Left ventricle myocardium inferior (tissue), 1 donor: ENCODE measurements at places on chromosomes 6 and 20. TPM values are rescaled to one million over a fixed set of nuclear protein-coding genes. Genes with fewer than 3 reads are reported as not detected.

The UBD gene
- total RNA-seq = not detected

The MAPK13 gene
- 0.33 TPM for total RNA-seq

GRCh38 chr20:11267131-11267761, 593.4 kb upstream of the JAG1 start:
- no peaks in the 10 kb centered on the region for H3K36me3 ChIP-seq
- H3K27ac ChIP-seq = peak overlapping the region; percentile 69
- H3K4me1 ChIP-seq = peaks cover 20% of the 10 kb centered on the region
- H3K4me3 ChIP-seq = no peak overlapping the region

The ELOVL4 gene
- total RNA-seq = 0.19 TPM

DNA sequence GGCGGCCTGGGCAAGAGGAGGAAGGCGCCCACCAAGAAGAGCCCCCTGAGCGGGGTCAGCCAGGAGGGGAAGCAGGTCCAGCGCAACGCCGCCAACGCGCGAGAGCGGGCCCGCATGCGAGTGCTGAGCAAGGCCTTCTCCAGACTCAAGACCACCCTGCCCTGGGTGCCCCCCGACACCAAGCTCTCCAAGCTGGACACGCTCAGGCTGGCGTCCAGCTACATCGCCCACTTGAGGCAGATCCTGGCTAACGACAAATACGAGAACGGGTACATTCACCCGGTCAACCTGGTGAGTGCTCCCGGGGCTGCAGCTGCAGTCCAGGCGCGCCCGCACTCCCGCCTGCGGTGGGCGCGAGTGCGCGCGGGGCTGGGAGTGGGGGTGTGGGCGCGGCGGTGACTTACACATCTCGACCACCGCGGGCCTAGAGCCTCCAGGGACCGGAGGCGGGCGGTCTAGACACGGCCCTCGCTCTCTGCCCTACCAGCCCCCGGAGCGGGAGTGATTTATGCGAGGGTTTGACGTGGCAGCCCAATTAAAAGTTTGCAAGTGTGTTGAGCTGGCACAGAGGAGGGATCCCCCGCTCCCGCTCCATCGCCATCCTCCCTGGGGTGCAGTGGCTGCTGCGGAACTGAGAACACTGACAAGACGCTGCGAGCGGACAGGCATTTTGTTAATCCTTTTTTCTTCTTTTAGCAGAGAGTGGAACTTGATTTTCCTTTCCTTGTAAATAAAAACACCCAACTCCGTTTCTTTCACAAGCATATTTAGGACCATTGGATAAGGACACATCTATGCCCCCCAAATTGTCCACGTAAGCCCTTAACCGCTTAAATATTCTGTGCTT, 867 bp downstream of the TCF21 start:
- peak overlapping the region; percentile 85 for H3K27ac ChIP-seq
- H3K4me1 ChIP-seq = peaks cover 35% of the 10 kb centered on the region
- peaks cover 99% of the 10 kb centered on the region for H3K27me3 ChIP-seq
- peak; percentile 36 for DNase-seq
- no peaks in the 10 kb centered on the region for H3K36me3 ChIP-seq

DNA sequence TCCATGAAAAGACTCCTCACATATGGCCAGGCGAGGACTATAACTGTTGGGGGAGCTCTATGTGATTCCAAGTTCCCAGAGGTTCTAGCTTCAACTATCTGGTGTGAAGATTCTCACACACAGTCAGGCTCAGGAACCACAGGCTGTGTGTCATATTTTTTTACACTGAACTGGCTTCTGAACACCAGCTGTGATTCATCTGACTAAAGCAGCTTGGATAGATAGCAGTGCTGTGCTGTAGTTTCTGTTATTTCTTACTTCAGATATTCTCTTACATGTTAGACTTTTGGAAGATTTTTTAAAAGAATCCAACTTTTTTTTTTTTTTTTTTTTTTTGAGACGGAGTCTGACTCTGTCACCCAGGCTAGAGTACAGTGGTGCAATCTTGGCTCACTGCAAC, 140.7 kb upstream of the MCHR2 start:
- H3K27ac ChIP-seq = no peak overlapping the region
- H3K36me3 ChIP-seq = no peaks in the 10 kb centered on the region
- DNase-seq = no peak

- no peaks in the 10 kb centered on the region for H3K36me3 ChIP-seq
- no peak overlapping the region for H3K27ac ChIP-seq
- H3K4me1 ChIP-seq = peaks cover 74% of the 10 kb centered on the region
Measured at GRCh38 chr20:49700411-49701185, 13.1 kb downstream of the B4GALT5 start.

DNA sequence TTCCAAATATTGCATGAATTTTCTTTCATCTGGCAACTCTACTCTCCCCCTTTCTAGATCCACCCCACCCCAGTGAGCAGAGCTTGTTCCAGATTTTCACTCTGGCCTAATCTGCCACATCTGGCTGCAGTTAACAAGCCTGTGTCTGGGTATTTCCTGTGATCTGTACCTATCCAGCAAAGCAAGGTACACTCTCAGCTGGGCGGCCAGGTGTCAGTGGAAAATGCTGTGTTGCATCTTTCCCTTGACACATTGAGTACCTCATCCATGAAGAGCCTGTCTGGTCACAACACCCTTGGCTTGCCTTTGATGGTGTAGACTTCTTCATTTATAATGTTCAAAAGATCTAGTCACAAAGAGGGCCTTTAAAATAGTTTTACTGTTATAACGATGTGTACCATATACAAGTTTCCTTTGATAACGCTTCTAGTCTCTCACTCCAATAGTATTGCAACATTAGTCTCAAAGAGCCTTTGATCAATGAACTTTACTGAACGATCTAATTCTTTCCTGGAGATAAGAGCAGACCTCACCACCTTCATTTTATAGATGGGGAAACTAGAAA, 6.0 kb upstream of the RNF182 start:
- no peaks in the 10 kb centered on the region for H3K36me3 ChIP-seq
- H3K27ac ChIP-seq = no peak overlapping the region
- peaks cover 73% of the 10 kb centered on the region for H3K27me3 ChIP-seq
- no peaks in the 10 kb centered on the region for H3K4me1 ChIP-seq
- DNase-seq = no peak

The SLC17A1 gene
- total RNA-seq = not detected

The ENPP1 gene
- 2.9 TPM for total RNA-seq

The CNR1 gene
- total RNA-seq = 0.66 TPM

DNA sequence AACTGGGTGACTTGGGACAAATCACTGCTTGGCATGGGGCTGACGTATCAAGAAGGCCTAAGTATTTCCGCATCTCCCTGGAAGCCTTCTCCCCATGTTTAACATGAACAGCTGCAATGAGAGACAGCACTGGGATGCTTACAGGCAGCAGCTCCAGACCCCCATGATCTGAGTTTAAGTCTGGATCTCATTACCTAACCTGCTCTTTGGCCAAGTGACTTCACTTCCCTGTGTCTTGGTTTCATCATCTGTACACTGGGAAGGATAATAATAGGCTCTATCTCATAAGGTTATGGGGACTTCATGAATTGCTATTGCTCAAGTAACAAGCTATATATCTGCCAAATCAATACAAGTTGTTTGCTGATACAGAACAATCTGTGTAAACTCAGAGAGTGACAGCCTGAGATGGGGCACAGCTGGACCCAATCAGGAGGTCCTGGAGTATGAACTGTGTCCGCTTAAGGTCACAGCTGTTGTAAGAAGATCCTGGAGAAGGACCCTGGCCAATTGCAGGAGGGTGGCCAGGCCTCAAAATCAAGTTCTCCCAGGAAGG, 56.0 kb downstream of the TGM2 start:
- no peaks in the 10 kb centered on the region for H3K27me3 ChIP-seq
- peaks cover 50% of the 10 kb centered on the region for H3K4me1 ChIP-seq
- no peaks in the 10 kb centered on the region for H3K36me3 ChIP-seq

GRCh38 chr20:2616634-2617033, 35.8 kb upstream of the NOP56 start:
- H3K27ac ChIP-seq = no peak overlapping the region
- H3K36me3 ChIP-seq = no peaks in the 10 kb centered on the region
- no peak for DNase-seq
- no peak overlapping the region for H3K4me3 ChIP-seq
- peaks cover 58% of the 10 kb centered on the region for H3K27me3 ChIP-seq
- H3K4me1 ChIP-seq = no peaks in the 10 kb centered on the region

- H3K4me1 ChIP-seq = no peaks in the 10 kb centered on the region
- H3K4me3 ChIP-seq = no peak overlapping the region
- H3K36me3 ChIP-seq = no peaks in the 10 kb centered on the region
Measured at GRCh38 chr6:168212362-168212761, 107.2 kb downstream of the DACT2 start.

DNA sequence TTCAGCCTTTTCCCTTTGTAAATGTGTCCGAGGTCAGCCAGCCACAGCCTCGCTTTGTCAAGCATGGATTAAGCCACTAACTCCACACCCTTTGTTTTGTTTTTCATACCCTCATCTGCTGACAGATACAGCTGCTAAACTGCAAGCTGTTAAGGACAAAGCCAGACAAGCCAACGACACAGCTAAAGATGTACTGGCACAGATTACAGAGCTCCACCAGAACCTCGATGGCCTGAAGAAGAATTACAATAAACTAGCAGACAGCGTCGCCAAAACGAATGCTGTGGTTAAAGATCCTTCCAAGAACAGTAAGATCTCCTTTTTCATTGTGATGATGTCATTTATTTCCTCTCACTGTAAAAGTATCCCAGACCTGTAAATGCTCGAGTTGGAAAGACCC, 269.3 kb downstream of the ARHGAP18 start:
- peak overlapping the region; percentile 63 for H3K27ac ChIP-seq
- no peak for DNase-seq
- H3K27me3 ChIP-seq = no peaks in the 10 kb centered on the region
- peaks cover 44% of the 10 kb centered on the region for H3K4me1 ChIP-seq

- no peaks in the 10 kb centered on the region for H3K36me3 ChIP-seq
- H3K4me3 ChIP-seq = no peak overlapping the region
- H3K27ac ChIP-seq = no peak overlapping the region
- H3K4me1 ChIP-seq = peaks cover 6% of the 10 kb centered on the region
Measured at GRCh38 chr20:8082989-8083388, 49.1 kb upstream of the PLCB1 start.

- no peak for DNase-seq
- H3K27ac ChIP-seq = peak overlapping the region; percentile 84
- peaks cover 25% of the 10 kb centered on the region for H3K27me3 ChIP-seq
- no peaks in the 10 kb centered on the region for H3K36me3 ChIP-seq
Measured at GRCh38 chr6:43467752-43468151, 9.6 kb upstream of the TJAP1 start.

The STAU1 gene
- 63.4 TPM for total RNA-seq

- DNase-seq = no peak
- no peaks in the 10 kb centered on the region for H3K27me3 ChIP-seq
Measured at GRCh38 chr6:78611102-78611620, 256.2 kb upstream of the IRAK1BP1 start.

The MYT1 gene
- 0.11 TPM for total RNA-seq

- H3K36me3 ChIP-seq = no peaks in the 10 kb centered on the region
- no peak overlapping the region for H3K27ac ChIP-seq
- peaks cover 2% of the 10 kb centered on the region for H3K4me1 ChIP-seq
- no peak overlapping the region for H3K4me3 ChIP-seq
- DNase-seq = no peak
- peaks cover 90% of the 10 kb centered on the region for H3K27me3 ChIP-seq
Measured at GRCh38 chr6:1364791-1365190, 24.6 kb upstream of the FOXF2 start.

DNA sequence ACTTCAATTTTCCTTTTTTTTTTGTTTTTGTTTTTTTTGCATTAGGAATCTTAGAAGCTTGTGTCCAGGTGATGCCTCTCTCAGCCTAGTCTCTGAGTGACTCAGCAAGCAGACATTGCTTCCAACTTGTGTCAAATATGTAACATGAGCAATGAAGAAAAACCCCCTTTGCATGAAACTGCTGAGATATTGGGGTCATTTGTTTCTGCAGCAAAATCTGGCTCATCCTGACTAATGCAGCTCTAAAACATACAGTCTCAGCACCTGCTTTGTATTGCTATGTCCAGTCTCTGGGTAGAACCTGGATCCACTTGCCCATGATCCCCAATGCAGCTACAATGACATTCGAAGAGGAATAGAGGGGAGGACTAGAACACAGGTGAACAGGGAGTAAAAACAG, 55.7 kb upstream of the LRFN2 start:
- DNase-seq = no peak
- H3K27ac ChIP-seq = no peak overlapping the region
- H3K4me3 ChIP-seq = no peak overlapping the region
- H3K27me3 ChIP-seq = peaks cover 95% of the 10 kb centered on the region
- H3K36me3 ChIP-seq = no peaks in the 10 kb centered on the region

DNA sequence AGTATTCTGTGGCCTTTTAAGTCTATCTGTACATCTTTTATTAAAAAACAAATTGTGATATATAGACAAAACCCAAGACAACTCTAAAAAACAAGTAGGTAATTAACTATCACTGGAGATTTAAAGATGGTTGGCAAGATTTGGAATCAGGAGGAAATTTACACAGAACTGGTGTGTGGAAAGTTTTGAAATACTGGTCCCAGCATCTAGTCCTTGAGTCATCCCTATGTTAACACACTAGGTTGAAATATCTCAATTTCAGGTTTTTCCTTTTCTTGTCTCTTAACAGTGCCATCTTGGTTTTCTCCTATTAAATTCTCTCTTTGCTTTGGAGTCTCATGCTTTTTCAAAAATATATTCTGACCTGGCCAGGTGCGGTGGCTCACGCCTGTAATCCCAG, 27.5 kb downstream of the SASH1 start:
- H3K27me3 ChIP-seq = no peaks in the 10 kb centered on the region
- H3K27ac ChIP-seq = peak overlapping the region; percentile 92
- H3K36me3 ChIP-seq = no peaks in the 10 kb centered on the region
- DNase-seq = no peak
- H3K4me1 ChIP-seq = peaks cover 90% of the 10 kb centered on the region

DNA sequence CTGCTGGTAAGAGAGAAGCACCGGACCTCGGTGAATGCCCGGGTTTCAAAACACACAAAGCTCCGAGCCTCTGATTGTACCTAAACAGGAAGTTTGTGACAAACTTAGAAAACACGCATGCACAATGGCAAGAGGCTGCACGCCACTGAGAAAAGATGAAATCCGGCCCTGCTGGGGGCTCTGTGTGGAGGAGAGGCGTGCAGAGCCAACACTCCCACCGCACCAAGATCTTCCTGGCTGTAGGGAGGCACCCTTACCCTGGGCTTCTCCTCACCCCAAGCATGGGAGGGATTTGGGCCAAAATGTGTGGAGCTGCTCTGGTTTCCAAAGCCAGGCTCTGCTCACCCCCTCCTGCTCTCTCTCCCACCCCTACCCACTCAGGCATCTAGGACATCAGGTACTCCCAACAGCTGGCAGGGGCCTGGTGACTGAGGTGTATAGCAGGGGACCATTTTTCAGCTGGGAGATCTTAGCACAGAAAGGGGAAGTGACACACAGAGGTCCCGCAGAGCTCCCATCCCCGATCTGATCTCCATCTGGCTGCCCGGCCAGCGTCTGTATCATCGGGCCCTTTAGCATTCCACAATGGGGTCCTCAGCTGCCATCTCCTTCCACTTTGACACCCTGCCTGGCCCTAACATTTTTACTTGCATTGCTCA, 84.2 kb downstream of the TRERF1 start:
- peak overlapping the region; percentile 25 for H3K4me3 ChIP-seq
- peak overlapping the region; percentile 57 for H3K27ac ChIP-seq
- DNase-seq = no peak
- H3K36me3 ChIP-seq = no peaks in the 10 kb centered on the region
- H3K4me1 ChIP-seq = peaks cover 54% of the 10 kb centered on the region

GRCh38 chr6:148578837-148579565, 167.8 kb upstream of the UST start:
- H3K27me3 ChIP-seq = peaks cover 5% of the 10 kb centered on the region
- H3K36me3 ChIP-seq = no peaks in the 10 kb centered on the region
- no peaks in the 10 kb centered on the region for H3K4me1 ChIP-seq
- no peak overlapping the region for H3K4me3 ChIP-seq
- no peak for DNase-seq

The FAM209B gene
- total RNA-seq = 0.47 TPM

- no peak for DNase-seq
- no peak overlapping the region for H3K4me3 ChIP-seq
- no peak overlapping the region for H3K27ac ChIP-seq
Measured at GRCh38 chr20:19633985-19634384, 124.1 kb upstream of the RIN2 start.
